ENCODE measurements at places on chromosomes 16 and 17.

GRCh38 chr16:24771779-24772157 lies 42.3 kb downstream of the TNRC6A start:
- DNase-seq, result no peak

DNA sequence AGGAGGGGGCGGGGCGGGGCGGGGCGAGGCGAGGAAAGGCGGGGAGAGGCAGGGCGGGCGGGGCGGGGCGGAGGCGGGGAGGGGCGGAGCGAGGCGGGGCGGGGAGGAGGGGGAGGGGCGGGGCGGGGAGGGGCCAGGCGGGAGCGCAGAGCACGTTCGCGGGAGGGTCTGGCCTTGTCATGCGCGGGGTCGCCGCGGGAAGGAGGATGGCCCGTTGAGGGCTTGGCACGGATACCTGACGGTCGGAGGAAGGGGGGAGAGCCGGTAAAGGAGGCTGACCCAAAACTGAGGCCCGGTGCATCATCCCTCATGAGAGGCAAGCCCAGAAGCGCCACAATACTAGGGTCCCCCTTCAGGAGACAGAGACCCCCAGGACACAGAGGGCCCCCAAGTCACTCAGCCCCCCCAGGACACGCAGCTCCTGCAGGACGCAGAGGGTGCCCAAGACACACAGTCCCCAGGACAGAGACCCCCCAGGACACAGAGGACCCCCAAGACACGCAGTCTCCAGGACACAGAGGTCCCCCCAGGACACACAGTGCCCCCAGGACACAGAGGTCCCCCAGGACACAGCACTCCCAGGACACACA lies 593 bp upstream of the WDR45B start:
- DNase-seq, result peak; percentile 46

- peak; percentile 89 for DNase-seq
Observed at GRCh38 chr17:3723556-3724377, at the start of gene HASPIN. Gene HASPIN (plus strand): TSS chr17:3723903. CDS start chr17:3723936, 33 bp downstream.

DNA sequence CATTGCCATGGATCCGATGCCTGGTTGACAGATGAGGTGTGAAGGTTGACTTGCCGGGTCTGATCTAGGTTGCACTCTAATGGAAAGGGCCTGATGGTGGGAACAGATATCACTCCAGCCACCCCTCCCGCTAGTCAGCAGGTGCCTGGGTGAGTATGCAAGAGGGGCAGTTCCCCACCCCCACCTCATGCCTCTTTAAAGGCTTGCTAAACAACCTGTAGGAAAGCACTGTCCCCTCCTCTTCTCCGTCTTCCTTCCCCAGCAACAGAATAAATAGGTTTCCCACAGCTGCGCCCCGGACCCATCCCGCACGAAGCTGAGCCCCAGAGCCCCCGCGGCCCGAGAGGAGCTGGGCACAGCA lies 746 bp upstream of the TMEM132E start:
- peak; percentile 32 for DNase-seq

GRCh38 chr17:12406623-12407215 lies 259.0 kb upstream of the MYOCD start:
- DNase-seq, result no peak

DNA sequence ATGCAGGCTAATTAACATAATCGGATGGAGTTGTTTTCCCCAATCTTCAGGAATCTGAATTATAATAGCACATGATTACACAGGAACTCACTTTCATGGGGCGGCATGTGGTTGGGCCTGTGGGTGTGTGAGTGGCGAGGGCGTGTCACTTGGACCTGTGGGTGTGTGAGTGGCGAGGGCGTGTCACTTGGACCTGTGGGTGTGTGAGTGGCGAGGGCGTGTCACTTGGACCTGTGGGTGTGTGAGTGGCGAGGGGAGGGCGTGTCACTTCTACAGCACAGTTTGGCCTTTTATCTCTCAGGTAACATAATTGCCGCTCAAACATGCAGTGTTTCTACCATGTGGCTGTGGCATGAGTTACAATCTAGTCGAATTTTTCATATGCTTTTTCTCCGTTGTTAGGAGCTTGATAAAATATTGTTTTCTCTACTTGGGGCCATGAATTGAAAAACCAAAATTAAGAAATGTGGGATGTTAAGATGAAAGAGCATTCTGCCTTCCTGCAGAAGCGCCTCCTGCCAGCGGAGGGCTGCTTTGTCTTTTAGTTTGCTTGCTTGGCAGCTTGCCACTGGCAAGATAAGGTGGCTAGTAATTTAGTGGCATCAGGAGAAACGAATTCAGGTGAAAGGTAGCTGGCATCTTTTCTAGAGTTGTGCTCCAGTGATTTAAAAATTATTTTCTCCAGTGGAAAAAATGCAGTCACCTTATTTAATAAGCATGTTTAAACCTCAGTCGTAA lies 36.2 kb downstream of the USP10 start:
- DNase-seq, result peak; percentile 87

- DNase-seq, result no peak
Observed at GRCh38 chr17:83190601-83191387, 111.4 kb downstream of the METRNL start.

- DNase-seq, result no peak
Observed at GRCh38 chr17:41098481-41098880, 539 bp upstream of the KRTAP4-8 start.

GRCh38 chr17:4004517-4005295 lies 40.5 kb upstream of the ATP2A3 start:
- DNase-seq, result peak; percentile 43

DNA sequence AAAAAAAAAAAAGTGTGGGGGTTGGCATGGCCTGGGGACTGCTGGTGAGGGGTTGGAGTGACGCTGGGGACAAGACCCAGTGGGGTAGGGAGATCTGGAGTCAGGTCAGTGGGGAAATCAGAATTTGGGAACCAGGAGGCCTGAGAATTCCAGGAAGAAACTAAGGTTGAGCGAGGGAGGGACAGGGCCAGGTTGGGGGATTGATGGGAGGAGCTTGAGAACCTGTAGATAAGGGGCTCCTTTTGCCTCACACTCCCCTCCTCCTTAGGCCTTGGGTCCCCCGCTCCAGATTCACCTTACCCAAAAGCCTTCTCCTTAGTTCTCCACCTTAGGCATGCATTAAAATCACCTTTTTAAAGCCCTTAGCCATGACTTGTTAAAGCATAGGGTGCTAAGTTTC lies 8.3 kb upstream of the PYDC1 start:
- no peak for DNase-seq

GRCh38 chr17:35377068-35377467 lies 3.6 kb upstream of the SLFN11 start:
- DNase-seq, result no peak

DNA sequence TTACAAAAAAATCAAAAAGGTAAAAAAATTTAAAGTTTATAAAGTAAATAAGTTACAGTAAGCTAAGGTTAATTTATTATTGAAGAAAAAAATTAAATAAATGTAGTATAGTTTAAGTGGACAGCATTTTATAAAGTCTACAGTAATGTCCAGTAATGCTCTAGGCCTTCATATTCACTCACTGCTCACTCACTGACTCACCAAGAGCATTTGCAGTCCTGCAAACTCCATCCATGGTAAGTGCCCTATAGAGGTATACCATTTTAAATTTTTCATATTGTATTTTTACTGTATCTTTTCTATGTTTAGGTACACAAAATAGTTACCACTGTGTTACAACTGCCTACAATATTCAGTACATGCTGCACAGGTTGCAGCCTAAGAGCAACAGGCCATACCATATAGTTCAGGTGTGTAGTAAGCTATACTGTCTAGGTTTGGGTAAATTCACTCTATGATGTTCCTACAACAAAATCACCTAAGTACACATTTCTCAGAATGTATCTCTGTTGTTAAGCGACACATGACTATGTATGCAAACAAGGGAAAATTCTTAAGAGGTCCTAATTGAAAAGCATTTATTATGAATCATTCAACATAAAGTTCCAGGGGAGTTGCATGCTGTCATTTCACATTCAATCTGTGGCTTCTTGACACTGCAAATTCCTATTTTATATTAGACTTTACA lies 92.3 kb downstream of the SPAG9 start:
- DNase-seq, result no peak

DNA sequence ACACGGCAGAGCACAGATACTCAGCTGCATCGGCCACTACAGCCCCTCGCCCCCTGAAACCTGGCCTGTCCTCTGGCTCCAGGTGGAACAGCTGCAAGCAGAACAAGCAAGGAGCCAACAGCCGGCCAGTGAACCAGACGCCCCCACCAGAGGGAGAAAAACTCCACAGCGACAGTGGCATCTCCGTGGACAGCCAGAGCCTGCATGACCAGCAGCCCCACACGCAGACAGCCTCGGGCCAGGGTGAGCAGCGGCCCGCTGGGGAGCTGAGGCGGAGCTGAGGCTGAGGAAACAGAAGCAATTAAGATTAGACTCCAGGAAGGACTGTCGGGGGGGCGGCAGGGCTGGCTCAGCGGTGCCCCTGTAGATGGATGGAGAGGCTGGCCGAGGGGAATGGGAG lies 16.7 kb downstream of the NGFR start:
- no peak for DNase-seq

GRCh38 chr16:83925095-83925905 lies 26.4 kb downstream of the MLYCD start:
- DNase-seq, result no peak

DNA sequence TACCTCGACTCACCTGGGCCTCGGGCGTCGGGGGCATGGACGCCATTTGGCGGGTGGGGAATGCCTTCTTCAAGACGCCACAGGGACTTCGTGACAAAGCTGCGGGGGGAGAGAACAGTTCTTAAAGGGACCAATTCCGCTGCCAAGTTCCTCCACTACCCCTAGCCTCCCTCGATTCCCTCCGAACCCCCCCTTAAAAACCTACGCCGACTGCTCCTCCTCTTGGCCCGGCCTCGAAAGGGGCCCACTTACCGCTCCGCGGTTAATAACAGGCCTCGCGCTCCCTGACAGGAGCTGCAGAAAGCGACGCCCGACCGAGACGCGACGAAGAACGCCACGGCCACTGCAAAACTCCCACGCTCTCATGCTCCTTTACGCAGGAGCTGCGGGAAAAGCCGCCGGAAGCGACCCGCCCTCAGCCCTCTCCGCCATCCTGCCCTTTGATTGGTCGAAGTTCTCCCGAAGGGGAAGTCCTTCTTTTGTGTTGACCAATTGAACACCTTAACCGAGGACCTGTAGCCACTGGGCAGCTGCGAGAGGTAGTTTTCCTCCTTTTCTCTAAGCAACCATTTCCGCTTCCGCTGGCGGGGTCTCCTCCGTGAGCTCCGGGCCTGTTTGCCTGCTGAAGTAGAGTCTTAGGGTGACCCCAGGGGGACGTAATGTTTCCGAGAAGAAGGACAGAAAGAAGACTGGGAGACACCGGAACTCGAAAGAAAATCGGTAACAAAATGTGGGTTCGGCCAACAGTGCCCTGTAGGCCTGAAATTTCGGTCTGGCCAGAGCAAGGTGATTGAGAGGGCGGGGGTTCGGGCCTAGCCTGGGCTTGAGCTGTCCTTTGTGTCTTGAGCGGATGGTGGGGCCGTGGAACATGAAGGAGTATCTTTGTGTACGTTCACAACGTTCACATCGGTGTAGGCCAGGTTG lies at the start of the genes NAA60 and ZNF597:
Gene NAA60, plus strand, starts transcription at position 573 of the 924 bp plus-strand sequence. CDS start 32,548 bp downstream, outside the sequence.
Gene ZNF597, minus strand, starts transcription at position 397 of the 924 bp plus-strand sequence. Its CDS starts 351 bp downstream, at position 46.
- peak; percentile 91 for DNase-seq

- no peak for DNase-seq
Observed at GRCh38 chr16:1264345-1265089, 8.6 kb downstream of the TPSD1 start.

- DNase-seq, result no peak
Observed at GRCh38 chr16:840561-841454, 40.3 kb upstream of the GNG13 start.

DNA sequence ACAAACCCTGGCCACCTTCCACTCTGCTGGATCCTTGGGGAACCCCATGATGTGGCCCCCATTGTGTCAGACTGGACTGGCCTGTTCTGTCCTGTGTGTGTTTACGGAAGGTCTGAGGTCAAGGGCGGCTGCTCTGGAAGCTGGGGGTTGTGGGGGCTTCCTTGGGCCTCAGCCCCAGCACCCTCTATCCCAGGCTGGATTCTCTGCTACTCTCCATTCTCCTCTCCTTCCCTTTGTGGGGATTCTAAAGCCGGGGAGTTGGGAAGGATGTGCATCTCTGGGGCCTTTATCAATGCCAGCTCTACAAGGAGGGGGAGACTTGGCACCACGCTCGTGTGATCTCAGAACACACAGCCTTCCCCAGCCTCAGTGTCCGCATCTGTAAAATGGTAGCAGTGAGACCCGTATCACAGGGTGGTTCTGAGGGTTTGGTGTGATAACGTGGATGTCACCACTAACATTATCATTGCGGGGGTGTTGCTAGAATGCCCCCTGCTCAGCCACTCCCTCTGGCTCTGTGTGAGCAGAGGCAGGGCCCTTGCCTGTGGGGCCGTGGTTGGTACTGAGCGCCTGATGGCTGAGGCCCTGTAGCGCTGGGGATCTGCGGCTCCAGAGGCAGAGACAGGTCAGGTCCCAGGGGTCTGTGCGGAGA lies 18.1 kb downstream of the ADGRG1 start:
- DNase-seq, result no peak

GRCh38 chr17:60944751-60945150 lies 267.1 kb downstream of the BCAS3 start:
- DNase-seq, result no peak

DNA sequence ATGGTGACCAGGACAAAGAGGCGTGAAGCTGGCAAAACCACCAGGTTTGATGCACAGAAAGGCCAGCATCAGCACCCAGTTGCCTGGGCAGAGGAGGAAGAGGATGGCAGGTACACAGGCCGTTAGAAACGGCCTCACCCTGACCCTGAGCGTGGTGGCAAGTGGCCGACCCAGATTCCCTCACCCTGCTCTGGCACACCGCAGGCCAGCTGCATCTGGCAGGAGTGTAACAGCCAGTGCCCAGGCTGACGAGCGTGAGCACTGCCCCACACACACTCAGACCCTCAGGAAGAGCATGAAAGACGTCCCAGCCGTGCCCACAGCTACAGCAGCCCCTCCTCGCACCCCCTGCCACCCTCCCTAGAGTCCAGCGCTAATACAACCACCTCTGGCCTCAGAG lies 82.0 kb downstream of the ANKRD11 start:
- no peak for DNase-seq

DNA sequence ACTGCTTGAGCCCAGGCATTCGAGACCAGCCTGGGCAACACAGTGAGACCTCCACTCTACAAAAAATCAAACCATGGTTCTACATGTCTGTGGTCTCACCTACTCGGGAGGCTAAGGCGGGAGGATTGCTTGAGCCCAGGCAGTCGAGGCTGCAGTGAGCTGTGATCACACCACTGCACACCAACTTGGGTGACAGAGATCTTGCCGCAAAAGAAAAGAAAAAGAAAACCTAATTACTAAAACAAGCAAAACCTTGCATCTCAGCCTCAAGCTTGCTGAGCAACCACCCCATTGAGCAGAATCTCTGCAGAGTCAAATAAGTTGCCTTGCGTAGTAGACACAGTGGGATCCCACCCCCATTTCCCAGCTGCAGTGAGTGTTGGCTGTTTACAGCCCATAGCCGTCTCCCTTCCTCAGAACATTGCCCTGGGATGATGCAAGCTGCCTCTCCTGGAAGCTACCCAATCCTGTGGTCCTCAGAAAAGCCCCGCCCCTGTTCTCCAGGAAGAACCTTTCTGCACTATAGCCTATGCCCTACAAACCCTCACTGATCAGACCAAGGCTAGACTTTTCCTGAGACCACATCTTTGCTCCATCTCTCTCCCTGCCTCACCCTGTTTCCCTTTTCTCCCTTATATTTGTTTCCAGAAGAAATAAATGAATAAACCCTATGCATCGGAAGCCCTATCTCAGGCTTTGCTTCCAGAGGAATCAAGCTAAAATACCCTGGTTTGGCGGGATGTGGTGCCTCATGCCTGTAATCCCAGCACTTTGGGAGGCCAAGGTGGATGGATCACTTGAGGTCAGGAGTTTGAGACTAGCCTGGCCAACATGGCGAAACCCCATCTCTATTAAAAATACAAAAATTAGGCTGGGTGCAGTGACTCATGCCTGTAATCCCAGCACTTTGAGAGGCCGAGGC lies 16.7 kb upstream of the ERN2 start:
- no peak for DNase-seq

- DNase-seq, result no peak
Observed at GRCh38 chr17:78126895-78127238, 1.7 kb downstream of the TMC6 start.

Data from NCI-H2171 treated with DMSO at 0.1 percent for 48 hours (cell line).